Stimulated activated CD4-positive, alpha-beta T cell treated with anti-CD3 and anti-CD28 coated beads, Interleukin-2, amount 100 ng/mL, for 4 hours (primary cell): ENCODE measurements at places on chromosomes 6 and 20.

DNA sequence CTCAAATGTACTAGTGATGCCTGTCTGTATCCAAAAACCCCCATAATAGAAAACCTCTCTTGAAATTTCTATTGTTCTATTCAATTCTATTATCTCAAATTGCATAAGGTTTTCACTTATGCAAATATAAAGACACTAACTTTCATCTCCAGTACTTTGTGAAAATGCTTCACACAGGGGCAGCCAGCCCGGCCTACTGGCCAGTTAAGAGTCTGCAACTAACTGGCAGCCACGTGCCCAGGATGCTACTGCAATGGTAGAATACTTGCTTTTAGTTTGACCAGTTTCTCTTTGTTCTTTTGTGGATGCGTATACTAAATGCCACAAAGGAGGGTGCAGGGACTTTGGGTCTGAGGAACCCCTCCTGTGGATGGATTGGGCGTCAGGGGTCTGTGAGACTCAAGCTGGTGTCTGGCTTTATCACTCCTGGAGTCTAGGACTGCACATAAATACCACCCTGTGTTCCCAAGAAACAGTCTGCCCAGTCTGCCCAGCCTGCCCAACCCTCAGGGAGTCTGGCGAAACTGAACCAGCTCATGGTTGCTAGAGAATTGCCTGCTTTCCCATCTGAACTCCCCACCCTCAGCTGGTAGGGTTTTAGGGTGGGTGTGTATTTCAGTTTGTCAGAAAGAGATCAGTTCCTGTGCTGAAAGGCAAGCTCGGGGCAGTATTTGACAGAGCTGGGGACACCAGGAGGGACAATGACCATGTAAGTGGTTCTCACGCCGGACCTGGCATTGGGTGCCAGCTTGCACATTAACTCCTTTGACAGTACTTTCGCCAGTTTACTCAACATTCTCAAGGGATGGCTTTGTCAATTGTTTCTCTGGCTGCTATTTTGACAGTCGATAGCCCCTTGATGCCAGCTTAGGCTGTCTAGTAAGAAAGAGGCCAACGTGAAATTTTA is 558.2 kb upstream of the JAG1 start:
- no peak for DNase-seq

GRCh38 chr6:145483191-145483996 is 251.9 kb downstream of the EPM2A start:
- no peak for DNase-seq

DNA sequence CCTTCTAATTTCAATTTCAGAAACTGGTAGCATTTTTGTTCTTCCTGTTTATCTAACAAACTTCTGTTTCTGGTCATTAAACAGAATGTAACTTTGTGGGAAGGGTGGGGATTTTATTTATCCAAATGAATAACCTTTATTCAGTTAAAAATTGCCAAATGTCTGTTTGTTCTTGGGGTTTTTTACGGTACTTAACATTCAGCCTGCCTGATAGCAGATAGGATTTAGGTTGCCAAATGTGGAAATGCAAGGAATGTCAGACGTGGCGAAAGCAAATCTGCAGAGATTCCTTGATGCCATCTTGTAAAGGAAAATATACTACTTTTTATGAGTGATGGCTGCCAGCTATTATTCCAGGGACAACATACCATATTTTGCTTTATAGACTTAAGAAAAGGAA is 95.7 kb downstream of the LYRM2 start:
- DNase-seq: no peak

DNA sequence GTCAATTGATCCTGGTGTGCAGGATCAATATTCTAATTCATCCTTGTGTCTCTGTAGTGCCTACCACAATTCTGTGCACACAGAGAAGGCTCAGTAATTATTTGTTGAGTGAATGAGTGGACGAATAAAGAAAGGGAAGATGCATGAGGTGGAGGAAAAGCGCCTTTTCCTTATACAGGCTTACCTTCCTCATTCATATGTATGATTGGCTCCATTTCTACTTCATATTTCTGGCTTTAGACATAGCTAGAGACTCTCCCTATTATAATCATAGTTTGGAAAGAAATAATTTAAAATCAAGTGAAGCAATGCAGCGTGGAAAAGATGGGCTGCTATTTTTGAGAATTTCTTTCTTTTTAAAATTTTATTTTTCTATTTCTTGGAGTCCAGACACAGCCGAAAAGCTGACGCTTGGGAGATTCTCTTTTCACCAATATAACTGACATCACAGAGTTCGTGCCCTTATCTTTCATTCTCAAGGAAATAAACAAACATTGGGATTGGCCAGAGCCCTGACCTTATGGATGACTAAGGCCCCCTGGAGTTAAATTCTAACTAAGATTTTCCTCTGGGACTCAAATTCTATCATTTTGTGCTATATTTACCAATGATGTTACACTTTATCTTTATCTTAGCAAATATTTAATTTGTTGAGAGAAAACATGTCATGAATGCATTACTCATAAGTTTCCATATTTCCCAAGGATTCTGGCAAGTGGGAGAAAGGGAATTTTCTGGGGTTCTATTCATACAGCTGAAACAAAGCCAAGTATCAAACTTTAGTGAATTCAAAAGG is 48.1 kb downstream of the PRL start:
- no peak for DNase-seq

- DNase-seq: no peak
These were observed 156.6 kb downstream of the ZDHHC14 start for GRCh38 chr6:157537556-157537955.

GRCh38 chr6:156857573-156857972 is 80.4 kb downstream of the ARID1B start:
- DNase-seq: peak; percentile 13

DNA sequence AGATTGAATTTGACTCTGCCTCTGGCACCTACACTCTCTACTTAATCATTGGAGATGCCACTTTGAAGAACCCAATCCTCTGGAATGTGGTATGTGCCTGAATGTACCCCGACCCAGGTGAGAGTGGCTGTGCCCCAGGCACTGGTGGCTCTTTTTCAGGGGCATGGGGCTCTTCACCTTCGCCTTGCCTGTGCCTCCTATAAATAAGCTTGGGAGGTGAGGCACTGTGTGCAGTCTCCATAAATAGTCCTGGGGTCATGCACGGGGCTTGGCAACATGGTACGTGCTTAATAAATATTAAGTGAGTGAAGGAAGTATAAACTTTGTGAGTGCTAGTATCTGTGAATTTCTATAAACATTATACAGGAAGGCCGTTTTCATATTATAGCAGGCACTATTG is 33.0 kb downstream of the GHRH start:
- DNase-seq: no peak

DNA sequence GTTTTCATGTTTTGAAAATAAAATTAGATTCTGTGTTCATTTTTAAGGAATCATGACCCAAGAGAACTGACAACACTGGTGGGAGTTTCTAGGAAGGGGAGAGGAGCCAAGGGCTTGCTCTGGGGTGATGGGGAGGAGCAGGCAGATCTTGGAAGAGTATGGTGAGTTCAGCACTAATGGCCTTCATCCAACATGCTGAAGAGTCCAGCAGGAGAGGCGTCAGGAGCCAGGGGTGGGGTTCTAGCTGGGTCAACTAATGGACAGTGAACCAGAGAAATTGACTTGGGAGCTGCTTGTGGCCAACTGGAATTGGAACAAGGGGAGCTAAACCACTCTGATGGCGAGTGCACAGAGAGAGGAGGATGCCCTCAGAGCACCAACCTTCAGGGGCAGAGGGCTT is 107.1 kb downstream of the MRPL14 start:
- DNase-seq: no peak

DNA sequence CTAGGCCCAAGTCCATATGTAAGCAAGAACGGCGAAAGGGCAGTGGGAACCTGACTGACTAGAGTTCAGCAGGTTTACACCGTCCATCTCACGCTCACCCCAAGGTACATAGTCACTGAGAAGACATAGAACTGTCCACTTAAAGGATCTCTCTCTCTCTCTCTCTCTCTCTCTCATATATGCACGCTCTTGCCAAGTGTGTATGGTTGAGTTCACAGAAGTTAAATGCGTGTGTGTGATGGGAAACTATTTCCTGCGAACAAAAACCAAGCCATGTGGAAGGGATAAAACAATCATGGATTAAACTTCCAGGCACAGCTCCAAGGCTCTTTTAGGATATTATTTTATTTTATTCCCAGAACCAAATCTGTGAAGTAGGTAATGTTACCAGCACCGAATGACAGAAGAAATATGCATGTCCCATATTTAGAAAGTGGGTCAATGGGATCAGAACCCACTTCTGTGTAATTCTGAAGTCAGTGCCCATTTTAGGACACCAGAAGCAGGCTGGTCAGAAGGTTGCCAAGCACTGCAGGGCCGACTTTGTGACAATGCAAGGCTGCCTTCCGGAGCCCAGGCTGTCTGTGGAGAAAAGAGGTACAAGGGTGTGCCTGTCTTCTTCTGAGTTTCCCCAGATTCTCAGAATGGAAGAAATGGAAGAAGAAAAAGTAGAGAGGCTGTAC is 49.2 kb upstream of the MAP7 start:
- DNase-seq: no peak

- no peak for DNase-seq
These were observed 144.9 kb downstream of the WDR27 start for GRCh38 chr6:169556758-169557548.

- DNase-seq: no peak
These were observed 3.5 kb downstream of the TGM3 start for GRCh38 chr20:2299301-2299700.

GRCh38 chr6:136073216-136073615 is 176.9 kb downstream of the MTFR2 start:
- no peak for DNase-seq

- DNase-seq: peak; percentile 44
These were observed 129.1 kb upstream of the SMLR1 start for GRCh38 chr6:130697995-130698535.

GRCh38 chr20:57785720-57786119 is 75.9 kb upstream of the PMEPA1 start:
- no peak for DNase-seq
